ENCODE measurements at places on chromosomes 11 and 22. TPM values are rescaled to one million over a fixed set of nuclear protein-coding genes. Genes with fewer than 3 reads are reported as not detected.

TOM1 gene
- total RNA-seq, result 82.9 TPM

MMP27 gene
- not detected for total RNA-seq

MMP13 gene
- total RNA-seq, result not detected

APOA4 gene
- not detected for total RNA-seq

SCGB2A2 gene
- not detected for total RNA-seq

KDELR3 gene
- total RNA-seq, result 22.8 TPM

TXNRD2 gene
- 26.9 TPM for total RNA-seq

TESMIN gene
- total RNA-seq, result 4.9 TPM

OR52B2 gene
- total RNA-seq, result not detected

SYT9 gene
- 2.1 TPM for total RNA-seq

OR51A2 gene
- not detected for total RNA-seq

ARHGAP1 gene
- total RNA-seq, result 138 TPM

- no peak for DNase-seq
Observed at GRCh38 chr11:95503047-95503446, 272.0 kb upstream of the SESN3 start.

GRCh38 chr11:94767291-94767690 lies 865 bp upstream of the AMOTL1 start:
- no peak for DNase-seq

GRCh38 chr11:64969209-64969608 lies 2.7 kb downstream of the MAJIN start:
- no peak for DNase-seq

GRCh38 chr22:42969348-42969975 lies 45.5 kb downstream of the PACSIN2 start:
- no peak for DNase-seq

DNA sequence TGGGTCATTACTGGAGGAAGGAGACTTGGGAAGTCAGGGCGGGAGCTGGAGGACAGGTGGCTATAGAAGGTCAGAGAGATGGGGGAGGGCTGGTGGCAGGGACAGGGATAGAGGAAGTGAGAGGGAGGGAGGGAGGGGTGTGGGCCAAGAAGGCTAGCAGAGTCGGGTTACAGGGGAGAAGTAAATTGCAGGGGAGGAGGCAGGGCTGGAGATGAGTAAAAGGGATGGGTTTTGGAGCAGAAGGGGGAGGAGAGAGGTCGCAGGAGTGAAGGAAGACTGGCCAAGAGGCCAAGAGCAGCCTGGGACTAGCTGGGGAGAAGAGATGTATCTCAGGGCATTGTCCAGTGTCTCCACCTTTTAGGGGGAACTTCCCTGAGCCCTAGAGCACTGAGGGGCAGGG lies 33.0 kb downstream of the LRRC10B start:
- DNase-seq, result no peak

GRCh38 chr11:115325523-115325922 lies 178.7 kb downstream of the CADM1 start:
- no peak for DNase-seq

DNA sequence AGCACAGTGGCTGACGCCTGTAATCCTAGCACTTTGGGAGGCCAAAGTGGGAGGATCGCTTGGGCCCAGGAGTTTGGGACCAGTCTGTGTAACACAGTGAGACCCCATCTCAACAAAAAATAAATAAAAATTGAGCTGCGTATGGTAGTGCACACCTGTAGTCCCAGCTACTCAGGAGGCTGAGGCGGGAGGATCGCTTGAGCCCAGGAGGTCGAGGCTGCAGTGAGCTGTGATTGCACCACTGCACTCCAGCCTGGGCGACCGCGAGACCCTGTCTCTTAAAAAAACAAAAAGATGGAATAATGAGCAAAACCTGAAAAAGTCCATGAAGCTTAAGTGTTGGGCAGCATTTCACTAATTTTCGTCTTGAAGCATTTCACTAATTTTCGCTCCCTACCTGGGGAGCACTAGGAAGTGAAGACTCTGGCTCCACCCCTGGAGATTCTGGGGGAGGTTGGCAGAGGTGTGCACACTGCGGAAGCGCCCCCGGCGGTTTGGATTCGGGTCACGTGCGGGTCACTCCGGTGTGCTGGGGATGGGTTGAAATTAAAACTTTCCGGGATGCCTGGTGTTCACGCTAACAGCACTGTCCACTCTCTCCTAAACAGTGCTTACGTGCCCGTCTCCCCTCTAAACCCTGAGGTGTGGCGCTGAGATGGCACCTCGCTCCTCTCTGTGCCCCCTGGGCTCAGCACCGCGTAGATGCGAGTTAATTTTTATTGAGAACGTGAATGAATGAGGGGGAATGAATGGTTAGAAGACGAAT lies 906 bp upstream of the NAA40 start:
- no peak for DNase-seq

GRCh38 chr11:14641801-14642200 lies 1.8 kb upstream of the PDE3B start:
- no peak for DNase-seq

DNA sequence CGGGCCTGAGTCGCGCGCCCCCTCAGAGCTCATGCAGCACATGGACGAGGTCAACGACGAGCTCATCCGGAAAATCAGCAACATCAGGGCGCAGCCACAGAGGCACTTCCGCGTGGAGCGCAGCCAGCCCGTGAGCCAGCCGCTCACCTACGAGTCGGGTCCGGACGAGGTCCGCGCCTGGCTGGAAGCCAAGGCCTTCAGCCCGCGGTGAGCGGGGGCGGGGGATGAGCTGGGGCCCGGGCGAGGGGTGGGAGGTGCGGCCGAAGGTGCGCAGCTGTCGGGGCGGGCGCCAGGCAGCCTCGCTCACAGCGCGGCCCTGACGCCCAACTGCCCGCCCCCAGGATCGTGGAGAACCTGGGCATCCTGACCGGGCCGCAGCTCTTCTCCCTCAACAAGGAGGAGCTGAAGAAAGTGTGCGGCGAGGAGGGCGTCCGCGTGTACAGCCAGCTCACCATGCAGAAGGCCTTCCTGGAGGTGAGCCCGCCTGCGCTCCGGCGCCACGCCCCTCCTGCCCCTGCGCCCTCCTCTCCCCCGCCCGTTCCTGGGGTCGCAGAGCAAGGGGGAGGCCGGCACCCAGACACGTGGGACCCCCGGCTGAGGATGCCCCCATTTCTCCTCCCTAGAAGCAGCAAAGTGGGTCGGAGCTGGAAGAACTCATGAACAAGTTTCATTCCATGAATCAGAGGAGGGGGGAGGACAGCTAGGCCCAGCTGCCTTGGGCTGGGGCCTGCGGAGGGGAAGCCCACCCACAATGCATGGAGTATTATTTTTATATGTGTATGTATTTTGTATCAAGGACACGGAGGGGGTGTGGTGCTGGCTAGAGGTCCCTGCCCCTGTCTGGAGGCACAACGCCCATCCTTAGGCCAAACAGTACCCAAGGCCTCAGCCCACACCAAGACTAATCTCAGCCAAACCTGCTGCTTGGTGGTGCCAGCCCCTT lies 20.5 kb downstream of the EPS8L2 start:
- DNase-seq, result peak; percentile 76

DNA sequence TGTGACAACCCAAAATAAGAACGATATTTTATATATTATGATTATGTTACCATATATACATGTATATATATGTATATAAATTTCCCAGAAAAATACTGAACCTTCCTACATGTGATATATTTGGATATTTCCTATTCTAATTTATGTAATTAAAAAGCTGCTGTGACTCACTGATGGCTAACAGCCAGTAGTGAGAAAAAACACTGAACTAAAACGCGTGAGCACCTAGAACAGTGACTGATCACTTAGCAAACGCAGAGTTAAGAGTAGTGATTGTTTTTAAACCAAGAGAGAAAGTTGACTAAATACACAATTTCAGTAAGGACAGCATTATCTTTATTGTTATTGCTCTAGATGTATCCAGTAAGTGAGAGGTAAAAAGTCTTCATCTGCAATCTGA lies 213.8 kb downstream of the TMEM135 start:
- no peak for DNase-seq

GRCh38 chr22:48857202-48857805 lies 970.4 kb downstream of the BRD1 start:
- DNase-seq, result no peak

GRCh38 chr22:31089160-31090100 lies 8.3 kb downstream of the SMTN start:
- DNase-seq, result no peak

GRCh38 chr22:39181778-39182177 lies 29.3 kb upstream of the CBX7 start:
- DNase-seq, result no peak

DNA sequence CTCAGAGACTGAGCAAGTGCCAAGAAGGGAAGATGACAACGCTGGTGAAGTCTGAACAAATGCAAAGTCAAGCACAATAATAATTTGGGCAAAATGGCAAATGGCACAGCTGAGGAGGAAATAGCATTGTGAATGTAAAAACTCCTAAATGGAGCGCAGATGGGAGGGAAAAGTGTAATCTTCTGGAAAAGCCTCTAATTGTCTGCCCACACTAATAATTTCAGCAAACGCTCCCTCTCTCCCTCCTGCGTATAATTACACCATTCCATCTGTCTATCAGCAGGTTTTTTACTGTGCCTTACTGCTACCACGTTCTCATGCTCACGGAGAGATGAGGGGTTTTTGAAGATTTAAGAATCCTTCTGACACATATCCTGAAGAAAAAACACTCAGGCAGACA lies 302.6 kb downstream of the KIRREL3 start:
- no peak for DNase-seq

DNA sequence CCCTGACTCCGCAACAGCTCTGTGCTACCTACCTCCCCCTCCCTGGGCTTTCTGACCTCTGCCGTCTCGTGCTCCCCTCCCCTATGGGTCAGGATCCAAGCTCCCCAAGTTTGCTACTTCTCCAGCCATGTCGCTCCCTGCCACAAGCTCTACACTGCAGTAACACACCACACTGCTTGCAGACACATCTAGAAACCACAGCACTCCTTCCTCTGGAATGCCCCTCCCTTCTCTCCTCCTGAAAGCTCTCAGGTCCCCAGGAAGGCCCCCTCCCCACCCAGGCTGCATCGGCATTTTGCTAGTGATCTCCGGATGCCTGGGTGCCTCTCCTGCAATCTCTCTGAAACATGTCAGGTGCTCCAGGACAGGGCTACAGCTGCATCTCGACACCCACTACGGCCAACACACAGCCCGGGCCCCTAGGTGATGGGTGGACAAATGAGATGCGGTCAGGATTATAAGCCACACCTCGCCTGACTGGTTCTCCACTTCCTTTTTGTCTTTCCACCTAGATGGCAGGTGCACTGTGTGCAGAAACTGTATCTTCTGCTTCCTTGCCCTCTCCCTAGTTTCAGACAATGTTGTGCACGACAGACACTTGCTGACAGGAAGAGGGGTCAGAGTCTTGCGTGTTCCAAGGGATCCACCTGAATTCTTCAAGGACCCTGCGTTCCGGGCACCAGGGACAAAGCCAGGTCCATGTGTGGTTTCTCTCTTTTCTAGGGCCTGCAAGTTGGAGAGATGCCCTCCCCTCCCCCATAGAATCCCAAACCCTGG lies 22.9 kb downstream of the RPUSD4 start:
- DNase-seq, result no peak

GRCh38 chr11:102955624-102956023 lies at the start of gene MMP13:
TSS of gene MMP13 (minus strand) at chr11:102955732. CDS start at chr11:102955705, 27 bp downstream.
- no peak for DNase-seq

- DNase-seq, result no peak
Observed at GRCh38 chr11:118000067-118000849, 14.1 kb downstream of the IL10RA start.

DNA sequence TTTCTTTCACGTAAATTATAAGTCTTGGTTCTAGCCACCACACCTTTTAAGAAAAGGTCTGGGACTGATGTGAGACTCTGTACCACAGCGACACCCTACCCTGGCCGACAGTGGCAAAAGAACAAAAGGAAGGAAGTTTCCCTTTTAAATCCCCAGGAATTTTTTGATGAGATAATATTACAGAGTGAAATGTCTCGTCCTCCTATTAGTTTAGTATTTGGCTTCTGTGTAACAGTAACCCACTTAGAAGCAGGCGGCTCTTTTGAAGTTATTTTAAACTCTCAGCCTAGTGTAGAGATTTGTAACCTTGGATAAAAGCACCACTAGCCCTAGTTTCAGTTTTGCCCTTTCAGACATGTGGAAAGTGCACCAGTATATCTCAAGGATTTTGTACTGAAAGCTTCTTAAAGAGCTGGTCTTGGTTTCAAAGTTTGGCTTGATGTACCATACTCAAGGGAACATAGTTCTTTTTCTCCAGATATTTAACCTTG lies 84.1 kb downstream of the C22orf31 start:
- no peak for DNase-seq

DNA sequence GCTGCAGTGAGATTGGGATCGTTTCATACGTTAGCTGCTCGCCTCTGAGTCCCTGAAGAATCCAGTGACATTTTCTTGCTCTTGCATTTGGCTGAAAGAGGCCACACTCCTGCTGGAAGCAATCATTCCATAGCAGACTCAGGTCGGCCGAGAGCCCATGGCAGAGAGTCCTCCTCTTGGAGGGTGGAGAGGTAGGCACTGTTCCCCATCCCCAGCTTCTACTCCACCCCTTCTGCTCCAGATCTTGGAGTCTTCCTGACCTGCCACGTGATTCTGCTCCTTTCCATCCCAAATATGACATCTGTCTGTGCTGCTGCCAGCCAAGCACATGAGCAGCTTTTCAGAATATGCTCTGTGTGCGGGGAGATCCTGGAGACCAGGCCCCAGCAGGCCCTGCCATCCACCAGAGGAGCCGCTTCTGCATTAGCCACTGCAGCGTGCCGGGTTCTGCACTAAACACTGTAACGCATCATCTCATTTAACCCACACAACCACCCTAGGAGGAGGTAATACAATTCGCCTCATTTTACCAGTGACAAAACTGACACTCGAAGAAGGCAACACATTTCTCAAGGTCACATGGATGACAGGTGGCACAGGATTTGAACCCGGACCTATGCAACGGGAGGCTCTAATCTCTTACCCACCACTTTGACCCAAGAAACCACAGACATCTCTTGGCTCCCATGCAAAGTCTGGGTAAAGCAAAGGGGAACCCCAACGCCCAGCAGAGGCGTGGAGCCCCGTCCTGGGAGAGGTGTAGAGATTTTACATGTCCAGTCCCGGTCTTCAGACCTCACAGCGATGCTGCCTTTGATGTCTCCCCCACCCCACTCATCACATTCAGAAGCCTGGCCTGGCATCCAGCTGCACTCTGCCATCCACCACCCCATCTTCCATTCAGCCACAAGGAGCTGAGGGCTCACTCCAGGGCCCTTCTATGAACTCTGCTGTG lies 78.8 kb downstream of the FEZ1 start:
- no peak for DNase-seq

- peak; percentile 53 for DNase-seq
Observed at GRCh38 chr11:84091212-84091986, 805.2 kb upstream of the CCDC90B start.

- DNase-seq, result no peak
Observed at GRCh38 chr11:27672836-27673464, 27.3 kb downstream of the BDNF start.

GRCh38 chr11:117435326-117435725 lies 107.7 kb downstream of the CEP164 start:
- no peak for DNase-seq

DNA sequence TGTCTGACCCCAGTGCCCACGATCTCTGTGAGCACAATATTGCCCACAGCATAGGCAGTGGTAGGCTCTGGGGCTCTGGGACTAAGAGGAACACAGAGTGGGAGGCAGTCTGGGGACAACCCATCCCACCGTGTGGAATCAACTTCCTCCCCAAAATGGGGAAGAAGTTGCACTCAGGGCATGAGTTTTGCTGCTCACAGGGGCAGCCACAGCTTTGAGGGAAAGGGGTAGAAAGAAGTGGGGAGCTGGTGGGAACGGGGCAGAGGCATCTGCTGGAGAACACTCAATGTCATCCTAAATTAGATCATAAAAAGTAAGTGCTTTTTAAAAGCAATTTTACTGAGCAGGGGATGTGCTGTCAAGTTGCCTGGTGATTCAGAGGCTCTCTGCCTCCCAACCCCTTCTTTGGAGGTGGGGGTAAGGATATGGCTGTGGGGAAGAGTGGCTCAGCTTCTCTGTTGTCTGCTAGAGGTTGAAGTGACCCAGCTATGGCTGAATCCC lies 233.8 kb upstream of the NCAM1 start:
- no peak for DNase-seq

All from mucosa of gallbladder (tissue), 1 donor.